Germinal center (tissue), 1 donor: ENCODE measurements at places on chromosomes 1 and 21.

GRCh38 chr1:68917456-68917855 lies 420.6 kb upstream of the DEPDC1 start:
- no peak for DNase-seq

- no peak for DNase-seq
Measured at GRCh38 chr1:17045150-17045549, 8.7 kb downstream of the SDHB start.

- peak; percentile 67 for DNase-seq
Measured at GRCh38 chr1:221045842-221046831, 166.9 kb downstream of the HLX start.

DNA sequence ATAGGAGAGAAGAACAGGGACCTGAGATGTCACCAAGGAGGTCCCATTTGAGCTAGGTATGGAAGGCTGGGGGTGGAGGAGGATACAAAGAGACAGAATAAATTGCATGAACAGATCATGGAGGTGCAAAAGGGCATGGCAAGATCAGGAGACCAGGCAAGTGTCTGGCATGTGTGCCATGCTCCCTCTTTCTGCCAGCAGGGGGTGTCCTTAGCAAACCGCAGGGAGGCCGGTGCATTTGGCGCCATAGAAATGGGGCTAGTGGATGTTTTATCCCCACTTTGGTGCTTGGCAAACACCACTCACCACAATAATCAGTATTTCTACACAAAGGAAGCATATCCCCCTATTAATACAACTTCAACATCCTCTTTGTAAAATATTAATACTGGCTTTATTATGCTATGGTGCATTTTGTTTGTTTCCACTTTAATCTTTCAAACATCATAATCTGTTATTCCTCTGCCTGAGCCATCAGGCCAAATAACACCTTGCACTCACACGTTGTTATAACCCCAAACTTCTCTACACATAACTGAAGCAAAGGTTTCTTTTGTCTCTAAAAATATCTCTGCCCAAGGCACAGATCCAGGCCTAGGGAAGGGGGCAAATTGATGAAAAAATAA lies 25.9 kb downstream of the S100A6 start:
- DNase-seq: peak; percentile 64

- no peak for DNase-seq
Measured at GRCh38 chr1:108569097-108569728, 9.3 kb downstream of the EEIG2 start.

- no peak for DNase-seq
Measured at GRCh38 chr1:99674115-99675064, 28.5 kb downstream of the PALMD start.

- DNase-seq: peak; percentile 77
Measured at GRCh38 chr1:6785728-6786505, 663 bp downstream of the CAMTA1 start.

- DNase-seq: no peak
Measured at GRCh38 chr1:58936973-58937372, 153.1 kb upstream of the JUN start.

DNA sequence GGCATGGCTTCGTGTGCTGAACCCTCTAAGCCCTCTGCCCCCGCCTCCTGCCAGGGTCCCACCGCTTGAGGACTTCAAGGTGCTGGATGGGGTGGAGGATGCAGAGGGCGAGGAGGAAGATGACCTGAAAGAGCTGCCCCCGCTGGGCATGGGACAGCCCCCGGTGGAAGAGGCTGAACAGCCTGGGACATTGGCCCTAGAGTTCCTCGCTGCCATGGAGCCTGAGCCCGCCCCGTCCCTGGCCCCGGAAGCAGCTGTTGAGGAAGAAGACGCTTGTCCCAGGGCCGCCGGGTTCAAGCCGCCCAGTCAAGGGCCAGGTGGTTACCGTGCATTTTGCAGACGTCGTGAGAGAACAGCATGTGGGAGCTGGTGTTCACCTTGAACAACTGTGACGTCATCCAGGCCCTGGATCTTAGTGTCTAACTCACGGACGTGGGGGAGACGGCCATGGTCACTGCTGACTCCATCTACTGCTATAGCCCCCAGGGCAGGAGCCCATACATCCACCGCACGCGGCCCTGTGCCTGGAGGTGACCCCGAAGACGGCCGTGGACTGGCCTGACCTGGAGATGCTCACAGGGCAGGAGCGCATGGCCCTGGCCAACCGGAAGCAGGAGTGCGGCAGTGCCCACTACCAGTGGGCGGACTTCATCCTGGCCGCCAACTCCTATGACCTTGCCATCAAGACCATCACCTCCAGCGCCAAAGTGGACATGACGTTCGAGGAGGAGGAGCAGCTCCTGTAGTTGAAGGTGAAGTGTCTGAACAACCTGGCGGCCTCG lies 90.1 kb downstream of the PPP1R12B start:
- DNase-seq: no peak

GRCh38 chr1:57017200-57017599 lies 51.4 kb upstream of the C8B start:
- DNase-seq: no peak

- DNase-seq: no peak
Measured at GRCh38 chr21:31236528-31236927, 107.5 kb downstream of the TIAM1 start.

DNA sequence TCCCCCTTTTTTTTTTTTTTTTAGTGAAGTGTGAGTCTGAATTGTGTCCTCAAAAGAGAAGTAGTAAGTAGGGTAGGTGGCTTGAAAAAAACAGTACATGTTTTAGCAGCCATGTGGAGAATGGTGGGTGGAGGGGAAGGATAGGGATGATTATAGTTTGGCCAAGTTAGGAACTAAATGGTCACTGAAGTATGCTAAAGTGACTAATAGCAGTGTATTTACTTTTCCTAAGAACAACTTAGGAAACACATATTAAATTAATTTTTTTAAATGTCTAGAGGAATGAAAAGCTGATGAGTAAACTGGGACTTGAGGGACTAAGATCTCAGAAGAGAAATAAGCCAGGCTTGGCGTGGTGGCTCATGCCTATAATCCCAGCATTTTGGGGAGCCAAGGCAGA lies 55.5 kb downstream of the PLA2G4A start:
- no peak for DNase-seq

GRCh38 chr1:30816211-30817076 lies 58.9 kb upstream of the LAPTM5 start:
- DNase-seq: no peak

DNA sequence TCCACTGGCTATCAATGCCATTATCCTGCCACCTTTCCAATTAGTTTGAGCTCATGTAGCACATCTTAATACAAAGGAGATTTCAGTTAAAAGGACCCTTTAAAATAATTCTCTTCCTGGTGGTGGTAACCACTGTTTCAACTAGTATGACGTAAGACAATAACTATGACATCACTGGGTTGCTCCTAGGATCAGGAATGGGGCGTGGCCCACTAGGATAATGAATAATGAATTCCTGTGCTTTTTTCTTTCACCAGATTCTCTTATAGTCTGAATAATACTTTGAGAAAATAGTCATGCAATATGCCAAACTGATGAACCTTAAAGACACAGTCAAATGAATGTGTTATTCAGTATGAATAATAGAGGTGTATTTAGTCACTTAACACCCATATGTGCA lies 10.6 kb upstream of the KIFAP3 start:
- no peak for DNase-seq

- no peak for DNase-seq
Measured at GRCh38 chr1:216726435-216726834, 3.2 kb upstream of the ESRRG start.

GRCh38 chr1:71343686-71344416 lies 263.0 kb upstream of the ZRANB2 start:
- no peak for DNase-seq

DNA sequence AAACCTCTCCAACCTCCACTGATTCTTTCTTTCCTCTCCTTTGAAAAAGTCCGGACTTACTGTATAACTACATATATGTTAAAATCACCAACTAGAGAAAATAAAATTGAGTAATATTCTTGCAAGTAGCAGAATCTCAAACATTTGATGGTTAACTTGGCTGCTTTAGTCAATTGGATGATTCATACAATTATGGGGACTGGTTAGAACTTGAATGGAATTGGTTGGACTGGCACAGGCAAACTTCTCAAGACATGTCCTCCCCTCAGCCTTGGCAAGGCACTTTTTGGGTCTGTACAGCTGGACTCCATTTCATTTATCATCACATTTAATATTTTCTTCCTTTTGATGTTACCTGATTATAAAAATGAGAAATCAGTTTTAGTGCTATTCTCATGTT lies 6.5 kb downstream of the WLS start:
- DNase-seq: no peak

DNA sequence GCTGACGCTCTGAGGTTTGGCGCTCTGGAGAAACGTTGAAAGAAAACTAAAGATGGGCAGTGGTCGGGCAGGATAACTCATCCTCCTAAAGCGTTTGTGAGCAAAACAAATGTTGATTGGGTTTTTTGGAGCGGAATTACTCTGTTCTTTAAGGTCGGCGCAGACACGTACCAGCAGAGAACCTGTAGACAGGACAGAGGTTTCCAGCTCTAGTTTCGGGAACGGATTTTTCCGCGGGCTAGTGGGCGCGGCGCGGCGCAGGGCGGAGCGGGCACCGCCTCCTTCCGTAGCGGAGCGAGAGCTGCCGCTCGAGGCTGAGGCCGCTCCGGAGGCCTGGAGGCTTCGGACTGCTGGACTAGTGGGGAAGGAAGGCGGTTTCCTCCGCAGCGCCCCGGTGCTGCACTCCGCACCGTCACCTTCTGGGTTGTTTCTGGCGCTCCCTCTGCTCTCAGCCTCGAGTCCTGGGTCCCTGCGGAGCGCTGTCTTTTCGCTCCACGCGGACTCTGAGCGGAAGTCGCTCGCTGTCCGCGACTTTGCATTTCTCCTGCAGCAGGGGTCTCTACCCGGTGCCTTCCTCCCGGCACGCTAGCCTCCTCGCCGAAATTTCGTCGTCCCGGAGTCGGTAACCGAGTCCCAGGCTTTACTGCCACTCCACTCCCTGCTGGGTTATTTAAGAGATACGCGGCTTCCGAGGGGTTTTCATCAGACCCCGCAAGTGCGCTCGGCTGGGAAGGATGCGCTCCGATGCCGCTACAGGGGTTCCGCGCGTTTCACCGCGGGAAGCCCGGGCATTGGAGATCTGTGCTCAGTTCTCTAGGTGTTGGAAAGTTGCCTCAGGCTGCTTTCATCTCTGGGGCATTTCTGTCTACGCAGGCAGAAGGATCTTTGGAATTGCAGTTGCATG lies 7.0 kb downstream of the FOXD2 start:
- DNase-seq: peak; percentile 38

- no peak for DNase-seq
Measured at GRCh38 chr1:19342062-19342750, 30.1 kb downstream of the SLC66A1 start.

DNA sequence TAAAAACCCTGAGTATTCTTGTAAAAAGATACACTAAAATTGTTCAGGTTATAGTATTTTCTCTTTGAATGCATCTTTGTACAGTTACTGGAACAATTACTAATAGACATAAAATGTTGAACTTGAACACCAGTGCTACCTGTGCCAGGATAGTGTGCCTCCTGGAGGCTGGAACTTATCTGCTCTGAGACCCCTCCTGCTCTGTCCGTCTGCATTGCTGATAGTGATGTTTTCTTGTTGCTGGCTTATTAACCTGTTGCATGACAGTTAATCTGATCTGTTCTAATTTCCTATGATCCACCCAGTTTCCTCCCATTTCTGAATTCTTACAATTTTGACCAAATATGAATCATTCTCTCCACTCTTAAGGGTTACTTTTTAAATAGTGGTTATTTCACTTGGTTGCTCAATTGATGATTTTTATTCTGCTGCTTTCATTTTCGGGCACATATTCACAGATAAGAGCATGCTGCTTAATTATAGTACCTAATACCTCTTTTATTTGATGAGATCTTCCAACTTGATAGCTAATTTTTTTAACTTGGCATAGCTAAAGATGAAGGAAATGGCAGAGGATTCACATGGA lies 101.4 kb downstream of the CC2D1B start:
- DNase-seq: no peak

DNA sequence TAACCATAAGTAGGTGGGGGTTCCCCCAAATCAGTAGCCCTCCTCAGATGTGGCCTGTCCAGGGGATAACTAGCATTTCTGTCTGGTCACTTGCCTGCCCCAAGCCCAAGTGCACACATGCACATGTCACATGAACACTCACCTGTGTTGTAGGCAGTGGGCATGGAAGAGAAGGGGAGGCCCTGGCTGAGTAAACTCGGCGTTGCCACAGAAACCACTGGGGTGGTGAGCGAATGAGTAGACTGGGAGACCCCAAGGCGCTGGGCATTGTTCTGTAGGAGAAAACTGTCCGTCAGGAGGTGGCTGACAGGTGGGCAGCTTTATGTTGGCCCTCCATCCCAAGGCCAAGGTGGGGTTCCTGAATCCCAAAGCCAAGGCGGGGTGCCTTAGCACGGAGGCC lies 25.6 kb downstream of the MEF2D start:
- DNase-seq: no peak

DNA sequence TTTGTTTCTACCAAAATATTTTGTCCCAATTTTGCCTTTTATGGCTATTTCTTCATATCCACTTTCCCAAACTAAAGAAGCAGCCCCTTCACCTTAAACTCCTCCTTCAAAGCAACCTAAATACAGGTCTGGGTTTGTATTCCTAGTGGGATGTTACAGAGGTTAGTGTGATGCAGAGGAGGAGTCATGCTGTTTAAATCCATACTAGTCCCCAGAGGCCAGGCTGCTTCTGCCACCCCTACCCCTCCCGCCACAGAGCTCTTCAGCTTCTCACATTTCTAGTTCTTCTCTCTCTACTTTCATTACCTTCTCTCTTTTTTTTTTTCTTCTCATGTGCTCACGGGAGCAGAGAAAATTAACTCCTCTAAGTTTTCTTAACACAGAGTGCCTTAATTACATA lies 29.3 kb downstream of the SELL start:
- DNase-seq: no peak

GRCh38 chr1:180415985-180416633 lies 86.3 kb downstream of the ACBD6 start:
- DNase-seq: peak; percentile 28

- DNase-seq: no peak
Measured at GRCh38 chr1:173562813-173563212, 40.1 kb downstream of the SLC9C2 start.

DNA sequence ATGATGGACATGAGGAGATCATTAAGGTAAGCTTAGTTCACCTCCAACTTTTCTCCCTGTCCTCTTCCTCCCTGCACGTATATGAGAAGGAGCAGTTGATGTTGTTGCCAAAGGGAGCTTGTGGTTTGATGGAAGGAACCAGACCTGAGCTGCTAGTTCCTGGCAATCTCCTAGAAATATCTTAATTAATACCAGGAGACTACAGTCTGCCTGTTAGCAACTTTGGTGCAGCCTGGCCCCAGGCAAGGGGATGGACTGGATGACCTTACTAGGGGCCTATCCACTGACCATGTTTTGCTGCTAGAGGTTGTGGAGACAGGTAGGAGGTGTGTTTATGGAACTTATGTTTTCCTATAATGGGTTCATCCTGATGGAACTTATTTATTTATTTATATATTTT lies 22.6 kb downstream of the TUFT1 start:
- DNase-seq: no peak
